ENCODE measurements at places on chromosomes 1 and 21.

- DNase-seq, result no peak
Measured at GRCh38 chr21:17542371-17543011, 29.6 kb downstream of the CXADR start.

DNA sequence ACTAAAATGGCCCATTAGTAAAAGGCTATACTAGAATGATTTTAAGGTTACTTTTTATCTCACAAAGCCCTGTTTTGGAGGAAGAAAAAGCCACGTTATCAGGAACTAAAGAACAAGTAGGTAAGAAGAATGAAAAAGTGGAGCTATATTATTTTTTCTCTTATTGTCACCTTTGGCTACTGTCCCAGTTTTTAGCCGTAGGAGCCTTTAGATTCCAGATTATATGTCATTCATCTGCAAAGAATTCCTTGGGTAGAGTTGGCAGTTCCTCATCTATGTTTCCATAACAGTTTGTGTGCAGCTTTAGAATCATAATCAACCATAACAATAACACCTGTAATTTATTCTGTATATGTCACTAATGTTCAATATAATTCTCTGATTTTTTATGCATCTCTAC lies 83.8 kb downstream of the TPR start:
- DNase-seq, result no peak

DNA sequence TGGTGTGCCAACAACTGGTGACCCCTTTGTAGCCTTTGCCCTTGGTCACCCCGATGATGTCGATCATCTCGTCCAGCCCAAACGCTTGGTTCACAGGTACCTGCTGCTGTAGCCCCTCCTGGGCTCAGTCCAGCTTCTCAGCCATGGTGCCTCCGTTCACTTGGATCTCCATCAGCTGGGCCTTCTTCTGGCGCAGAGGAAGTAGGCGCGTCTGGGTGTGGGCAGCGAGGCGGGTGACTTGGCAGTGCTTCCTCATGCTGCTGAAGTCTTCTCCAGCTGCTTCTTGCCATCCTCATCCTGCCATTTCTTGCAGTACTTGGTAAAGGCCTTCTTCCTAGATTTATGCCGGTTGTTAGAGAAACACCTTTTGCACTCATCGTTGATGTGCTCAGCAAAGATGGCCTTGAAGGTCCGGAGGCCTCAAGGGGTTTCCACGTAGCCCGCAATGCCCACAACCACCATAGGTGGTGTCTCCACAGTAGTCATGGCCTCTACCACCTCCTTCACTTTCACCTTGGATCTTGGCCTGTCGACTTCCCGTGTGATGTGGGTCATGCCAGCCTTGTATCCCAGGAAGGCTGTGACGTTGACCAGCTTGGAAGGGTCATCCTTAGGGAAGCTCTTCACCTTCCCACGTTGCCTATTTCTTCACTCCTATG lies 13.0 kb downstream of the DOP1B start:
- DNase-seq, result no peak

DNA sequence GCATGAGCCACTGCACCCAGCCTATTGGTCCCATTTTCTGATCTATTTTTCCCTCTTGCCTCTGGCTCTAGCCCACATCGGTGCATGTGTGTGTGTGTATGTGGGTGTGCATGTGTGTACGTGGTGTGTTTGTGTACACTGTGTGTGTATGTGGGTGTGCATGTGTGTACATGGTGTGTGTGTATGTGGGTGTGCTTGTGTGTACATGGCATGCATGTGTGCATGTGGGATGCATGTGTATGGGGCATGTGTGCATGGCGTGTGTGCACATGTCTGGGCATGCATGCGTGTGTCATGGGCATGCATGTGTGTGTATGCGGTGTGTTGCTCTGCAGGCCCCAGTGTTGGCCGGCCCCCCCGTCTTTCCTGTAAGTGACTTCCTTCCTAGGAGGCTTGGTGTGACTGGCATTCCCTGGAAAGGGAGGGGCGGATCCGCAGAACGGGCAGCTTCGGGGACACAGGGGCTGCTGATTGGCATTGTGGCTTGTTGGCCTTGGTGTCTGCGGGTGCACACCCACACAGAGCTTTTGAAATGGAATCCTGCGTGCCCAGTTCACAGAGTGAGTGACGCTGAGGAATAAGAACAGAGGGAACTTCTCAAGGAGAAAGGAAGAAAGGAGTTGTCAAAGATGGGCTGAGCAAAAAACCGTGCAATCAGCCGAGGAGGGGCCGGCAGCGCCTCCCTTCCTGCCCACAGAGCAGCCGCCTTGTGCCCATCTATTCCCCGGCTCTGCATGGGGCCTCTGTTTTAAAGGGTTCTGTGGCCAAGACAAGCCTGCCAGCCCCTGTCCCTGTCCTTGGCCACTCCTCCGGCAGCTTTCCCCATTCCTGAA lies 8.0 kb downstream of the PDXK start:
- DNase-seq, result no peak

GRCh38 chr21:44485796-44486195 lies 30.5 kb downstream of the LRRC3 start:
- no peak for DNase-seq

DNA sequence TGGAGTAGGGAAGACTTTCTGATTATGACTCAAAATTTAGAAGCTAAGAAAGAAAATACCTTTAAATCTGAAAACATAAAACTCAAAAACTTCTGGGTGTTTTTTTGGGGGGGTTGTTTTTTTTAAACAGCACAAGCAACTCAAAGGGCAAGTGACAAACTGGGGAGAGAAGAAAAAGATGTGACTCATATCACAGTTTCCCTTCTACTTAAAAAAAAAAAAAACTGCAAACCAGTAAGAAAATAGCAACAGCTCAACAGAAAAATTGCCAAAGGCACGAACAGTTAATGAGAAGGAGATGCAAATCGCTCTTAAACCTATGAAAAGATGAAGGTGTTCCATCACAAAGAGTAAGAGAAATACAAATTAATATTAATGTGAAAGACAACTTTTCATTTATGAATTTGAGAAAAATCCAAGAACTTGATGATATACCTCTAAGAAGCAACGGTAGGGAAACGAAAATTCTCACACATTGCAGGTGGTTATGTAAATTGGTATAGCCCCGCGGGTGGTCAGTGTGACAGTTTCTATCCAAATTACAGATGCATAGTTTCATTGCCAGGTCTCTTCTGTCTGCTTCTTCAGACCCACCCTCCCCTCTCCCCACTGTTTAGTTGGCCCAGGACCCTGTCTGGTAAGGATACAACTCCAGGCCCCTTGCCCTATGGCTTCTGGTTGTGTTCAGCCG lies 9.0 kb downstream of the IFNAR2 start:
- peak; percentile 37 for DNase-seq

- no peak for DNase-seq
Measured at GRCh38 chr1:228045871-228046270, 36.6 kb upstream of the ARF1 start.

GRCh38 chr1:2091611-2092604 lies 41.7 kb downstream of the PRKCZ start:
- peak; percentile 58 for DNase-seq

DNA sequence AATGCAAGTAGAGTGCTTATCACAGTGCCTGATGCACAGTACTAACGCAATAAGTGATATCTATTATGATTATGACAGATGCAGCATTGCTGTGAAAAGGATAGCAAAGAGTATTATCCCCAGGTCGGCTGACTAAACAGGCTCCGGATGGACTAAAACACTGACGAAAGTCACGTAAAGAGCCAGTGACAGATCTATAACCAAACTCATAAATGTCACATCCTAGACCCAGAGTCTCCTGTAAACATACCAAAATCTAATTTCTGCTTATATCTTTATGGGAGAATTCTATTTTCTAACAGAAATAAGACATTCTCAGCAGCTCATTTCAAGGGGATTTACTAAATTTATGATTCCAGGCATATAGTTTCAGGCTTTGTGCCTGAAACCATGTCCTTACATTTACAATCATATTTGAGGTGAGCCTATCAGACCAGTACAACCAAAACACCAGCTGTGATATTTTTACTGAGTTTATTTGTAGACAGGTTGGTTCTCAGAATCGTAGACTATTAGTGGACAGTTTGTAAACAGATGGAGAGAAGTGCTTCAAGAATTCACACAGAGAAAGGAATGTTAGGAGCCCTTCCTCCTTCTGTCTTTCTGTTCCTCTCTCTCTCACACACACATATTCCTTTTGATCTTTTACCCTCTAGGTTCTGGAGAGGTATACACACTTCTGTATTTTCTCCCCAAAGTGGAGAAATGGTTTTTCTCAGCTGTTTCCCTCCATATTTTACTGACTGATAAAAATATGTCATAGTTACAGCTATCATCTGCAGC lies 52.4 kb upstream of the WDR26 start:
- DNase-seq, result no peak

DNA sequence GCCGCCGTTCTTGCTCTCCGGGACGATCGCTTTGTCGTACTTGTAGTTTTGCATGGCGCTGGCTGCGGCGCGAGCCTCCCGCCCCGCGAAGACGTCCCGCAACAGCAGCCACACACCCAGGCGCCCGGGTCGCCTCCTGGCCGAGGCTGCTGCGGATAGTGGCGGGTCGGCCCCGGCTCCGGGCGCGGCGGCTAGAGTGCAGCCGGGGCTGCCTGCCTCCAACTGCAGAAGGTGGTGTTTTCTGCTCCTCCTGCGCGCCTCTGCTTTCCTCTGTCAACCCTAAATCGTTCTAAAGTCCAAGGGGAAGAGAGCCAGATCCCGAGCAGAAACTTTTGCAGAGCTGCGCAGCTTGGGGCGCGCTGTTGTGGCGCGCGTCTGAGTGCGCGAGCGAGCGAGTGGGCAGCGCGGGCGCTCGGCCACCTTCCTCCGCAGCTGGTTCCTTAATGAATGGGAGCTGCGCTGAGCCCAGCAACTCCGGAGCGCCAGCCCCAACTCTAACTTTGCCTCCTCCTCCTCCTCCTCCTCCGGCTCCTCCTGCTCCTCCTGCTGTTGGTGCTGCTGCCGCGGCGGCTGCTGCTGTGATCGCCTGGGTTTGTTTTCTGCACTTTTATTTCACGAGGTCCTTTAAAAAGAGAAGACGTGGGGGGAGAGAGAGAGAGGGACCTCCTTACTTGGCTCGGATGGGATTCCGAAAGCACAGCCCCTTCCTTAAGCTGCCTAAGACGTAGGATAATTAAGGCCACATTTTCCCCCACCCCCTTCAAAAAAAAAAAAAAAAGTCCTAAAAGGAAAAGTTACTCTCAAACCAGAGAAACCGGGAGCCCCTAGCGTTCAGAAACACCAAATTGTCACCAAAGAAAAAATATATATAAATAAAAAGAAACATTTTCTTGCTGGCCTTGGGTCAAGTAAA lies at the start of gene PLPP3:
Gene PLPP3 (minus strand): TSS at position 601 of the 913 bp plus-strand sequence. CDS start 547 bp downstream, at position 54.
- peak; percentile 95 for DNase-seq

GRCh38 chr1:188122646-188123045 lies 1293.9 kb downstream of the PLA2G4A start:
- DNase-seq, result no peak

GRCh38 chr1:163970699-163971098 lies 588.3 kb upstream of the PBX1 start:
- DNase-seq, result peak; percentile 13

DNA sequence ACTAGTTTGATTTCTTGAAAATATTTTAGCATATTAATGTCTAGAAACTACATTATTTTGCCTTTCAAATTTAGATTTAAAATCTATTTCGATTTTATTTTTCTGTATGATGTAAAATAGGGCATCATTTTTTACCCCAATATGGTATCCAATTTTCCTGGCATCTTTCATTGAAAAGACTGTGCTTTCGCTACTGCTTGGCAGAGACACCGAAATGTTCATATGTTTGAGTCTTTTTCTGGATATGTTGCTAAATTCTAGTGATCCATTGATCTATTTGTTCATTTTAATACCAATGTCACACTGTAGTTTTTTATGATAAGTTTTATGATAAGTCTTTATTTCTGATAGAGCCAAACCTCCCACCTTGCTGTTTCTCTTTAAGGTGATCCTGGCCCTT lies 24.3 kb downstream of the ST6GALNAC3 start:
- no peak for DNase-seq

- no peak for DNase-seq
Measured at GRCh38 chr1:192243721-192244120, 73.1 kb upstream of the RGS21 start.

GRCh38 chr1:67729872-67730271 lies 44.9 kb downstream of the GADD45A start:
- DNase-seq, result no peak

DNA sequence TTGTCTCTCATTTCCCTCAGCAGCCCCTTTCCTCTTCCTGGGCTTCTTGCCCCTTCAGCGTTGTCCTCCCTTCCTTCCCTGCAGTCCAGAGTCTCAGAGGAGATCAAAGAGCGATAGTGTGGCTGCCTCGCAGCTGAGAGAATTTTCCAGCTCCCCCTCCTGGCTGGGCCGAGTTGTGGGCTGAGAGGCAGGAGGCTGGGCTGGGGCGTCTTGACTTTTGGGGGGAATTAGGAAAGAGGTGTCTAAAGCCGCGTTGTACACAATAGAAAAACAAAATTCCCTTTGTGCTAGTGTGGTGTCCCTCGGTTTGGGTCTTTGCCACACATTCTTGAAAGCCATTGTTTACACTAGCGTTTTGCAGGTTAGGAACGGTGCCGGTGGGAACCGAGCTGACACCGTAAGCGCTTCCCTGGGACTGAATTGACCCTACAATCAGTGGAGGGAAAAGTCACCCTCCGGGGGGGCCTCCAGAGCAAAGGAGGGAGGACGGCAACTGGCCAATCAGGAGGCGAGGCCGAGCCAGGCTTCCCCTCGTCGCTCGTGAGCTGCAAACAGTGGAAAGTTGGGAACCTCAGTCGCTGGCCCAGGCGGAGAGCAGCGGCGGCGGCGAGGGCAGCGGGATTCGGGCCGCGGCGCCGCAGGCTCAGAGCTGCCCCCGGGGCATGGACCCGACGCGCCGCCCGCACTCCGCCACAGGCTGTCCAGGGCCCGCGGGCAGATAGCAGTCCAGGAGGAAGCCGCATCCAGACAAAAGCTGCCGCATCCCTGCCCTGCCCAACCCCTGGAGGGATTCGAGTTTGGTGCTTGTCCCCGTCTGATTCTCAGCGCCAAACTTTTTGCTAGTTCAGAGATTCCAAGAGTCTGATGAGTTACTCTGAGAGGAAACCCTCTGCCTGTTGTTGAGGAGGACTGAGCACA lies at the start of gene HMCN1:
Gene HMCN1 (plus strand): TSS at position 574 of the 918 bp plus-strand sequence. CDS start 389 bp downstream, outside the sequence.
- DNase-seq, result peak; percentile 82

GRCh38 chr1:8010080-8010664 lies 15.9 kb downstream of the ERRFI1 start:
- DNase-seq, result no peak

GRCh38 chr1:223216074-223216473 lies 73.0 kb upstream of the TLR5 start:
- DNase-seq, result no peak

DNA sequence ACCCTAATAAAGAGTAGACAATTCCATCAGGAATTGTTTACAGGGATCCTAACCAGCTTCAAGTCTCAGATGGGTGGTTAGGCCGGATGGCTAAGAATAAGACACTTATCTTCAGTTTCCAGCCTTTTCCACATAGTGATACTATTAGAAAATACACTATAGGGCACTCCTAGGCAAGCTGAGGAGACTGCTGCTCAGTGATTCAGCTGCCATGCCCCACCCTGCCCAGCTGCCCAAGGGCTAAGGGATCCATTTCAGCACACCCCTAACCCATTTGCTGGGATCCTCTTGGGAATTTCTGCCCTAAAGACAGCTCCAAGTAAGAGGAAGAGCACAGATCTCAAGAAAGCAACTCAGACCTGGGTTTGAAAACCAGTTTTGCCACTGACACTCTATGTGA lies 31.9 kb downstream of the PLPP3 start:
- peak; percentile 20 for DNase-seq

GRCh38 chr21:34598931-34599400 lies 15.9 kb downstream of the RCAN1 start:
- peak; percentile 53 for DNase-seq

Measured in GM23248 (cell line).